Pons (tissue), 1 donor: ENCODE measurements at places on chromosomes 5 and 9.

- DNase-seq = no peak
These were observed 37.1 kb downstream of the PRDM6 start for GRCh38 chr5:123125962-123126732.

DNA sequence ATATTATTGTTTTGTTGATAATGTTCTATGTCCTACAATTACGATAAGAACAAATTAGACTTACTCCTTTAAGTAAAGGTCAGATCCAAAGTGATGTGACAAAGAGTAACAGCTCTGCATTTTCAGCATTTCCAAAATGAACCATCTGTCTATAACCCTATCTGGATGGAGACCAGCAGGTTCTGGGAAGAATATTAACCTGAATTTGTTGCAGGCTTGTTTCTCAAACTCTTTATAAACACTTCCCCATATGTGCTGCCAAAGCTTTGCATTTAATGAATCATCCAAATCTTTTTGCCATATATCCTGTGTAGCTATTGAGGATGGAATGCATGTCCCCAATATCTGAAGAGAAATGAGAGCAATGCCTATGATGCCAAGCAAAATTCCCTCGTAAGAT, 198.9 kb upstream of the SLC27A6 start:
- no peak for DNase-seq

DNA sequence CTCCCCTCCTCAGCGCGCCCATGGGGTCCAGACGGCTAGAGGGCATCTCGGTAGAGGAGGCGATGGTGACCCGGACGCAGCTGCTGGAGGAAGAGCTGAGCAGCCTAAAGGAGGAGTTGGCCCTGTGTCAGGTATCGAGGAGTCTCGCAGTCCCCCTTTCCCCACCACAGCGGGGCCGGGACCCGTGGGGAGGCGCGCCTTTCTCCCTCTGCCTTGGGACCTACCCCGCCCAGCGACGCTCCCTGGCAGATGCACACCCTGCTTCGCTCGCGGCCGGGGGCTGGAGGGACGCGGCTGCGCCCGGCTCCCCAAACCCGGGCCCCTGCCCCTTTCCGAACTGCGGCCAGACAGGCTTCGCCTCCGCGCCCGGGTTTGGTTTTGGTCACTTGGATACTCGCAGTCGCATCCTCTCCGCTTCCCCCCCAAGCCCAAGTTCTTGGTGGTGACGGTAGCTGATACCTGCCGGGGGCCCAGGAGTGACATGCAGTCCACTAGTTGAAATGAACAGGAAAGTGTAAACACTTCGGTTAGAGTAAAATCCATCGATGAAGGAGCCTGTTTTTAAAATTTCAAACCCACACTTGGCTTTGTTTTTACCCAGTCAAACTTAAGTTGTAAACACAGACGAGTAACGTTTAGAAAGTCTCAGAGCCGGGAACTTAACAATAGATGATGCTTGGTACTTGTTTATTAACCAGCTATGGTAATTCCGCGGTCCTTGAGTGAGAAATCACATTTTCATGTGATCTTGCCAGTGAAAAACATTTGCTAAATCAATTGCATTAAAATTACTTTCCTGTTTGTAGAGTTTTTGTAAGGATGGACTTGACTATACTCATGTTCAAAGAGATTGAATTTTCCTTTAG, 688 bp downstream of the CNTLN start:
- DNase-seq = peak; percentile 35

- no peak for DNase-seq
These were observed 99.2 kb upstream of the C6 start for GRCh38 chr5:41312478-41313060.

DNA sequence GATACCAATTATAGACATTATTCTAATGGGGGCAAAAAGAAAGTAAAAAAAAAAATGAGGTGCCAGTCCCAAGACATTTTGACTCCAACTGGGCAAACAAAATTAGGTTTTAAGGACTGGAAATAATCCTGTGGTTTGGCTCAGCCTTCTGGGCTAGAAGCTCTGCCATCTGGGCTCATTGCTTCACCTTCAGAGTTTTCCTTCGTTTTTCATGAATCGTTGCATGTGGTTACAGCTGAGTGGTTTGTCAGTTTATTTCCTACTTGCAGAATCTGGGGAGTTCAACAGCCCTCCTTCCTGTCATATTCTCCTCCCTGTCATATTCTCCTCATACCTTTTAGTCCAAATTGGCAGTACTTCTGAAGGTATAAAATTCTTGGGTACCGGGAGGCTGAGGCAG, 12.0 kb downstream of the UGT3A2 start:
- no peak for DNase-seq

DNA sequence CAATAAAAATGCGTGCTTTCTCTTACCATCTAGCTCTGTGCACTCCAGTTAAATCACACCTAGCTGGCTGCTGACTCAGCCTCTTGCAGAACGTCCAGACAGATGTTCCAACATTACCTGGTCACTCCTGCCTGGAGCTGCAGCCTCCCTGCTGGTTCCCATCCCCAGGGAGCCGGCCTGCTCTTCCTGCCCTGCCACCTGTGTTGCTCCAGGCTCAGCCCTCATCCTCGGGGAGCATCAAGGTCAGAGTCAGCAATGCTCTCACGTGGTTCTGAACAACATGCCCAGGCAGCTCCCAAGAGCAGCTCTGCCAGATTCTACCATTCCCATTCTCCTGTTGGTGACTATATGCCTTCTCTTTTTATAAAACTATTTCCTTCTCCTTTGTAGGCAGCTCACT, 81.3 kb downstream of the GADD45G start:
- DNase-seq = no peak

DNA sequence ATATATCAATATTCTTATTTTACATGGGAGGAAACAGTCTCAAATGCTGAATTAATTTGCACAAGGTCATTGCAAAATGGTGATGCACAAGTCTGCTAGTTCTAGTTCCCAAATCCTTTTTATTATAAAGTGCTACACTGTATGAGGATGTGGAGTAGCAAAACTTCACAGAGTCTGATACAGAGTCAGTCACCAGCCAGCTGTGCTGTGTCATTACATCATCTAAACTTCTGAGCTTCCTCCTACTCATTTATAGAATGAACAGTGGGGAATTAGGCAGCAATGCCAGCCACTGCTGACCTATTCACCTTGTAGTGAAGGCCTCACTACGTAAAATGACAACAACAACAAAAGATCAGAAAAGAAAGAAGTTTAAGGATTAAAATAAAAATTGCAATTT, 357.8 kb downstream of the TMEM167A start:
- DNase-seq = no peak

- no peak for DNase-seq
These were observed 86.1 kb downstream of the ZNF354C start for GRCh38 chr5:179146277-179146676.

DNA sequence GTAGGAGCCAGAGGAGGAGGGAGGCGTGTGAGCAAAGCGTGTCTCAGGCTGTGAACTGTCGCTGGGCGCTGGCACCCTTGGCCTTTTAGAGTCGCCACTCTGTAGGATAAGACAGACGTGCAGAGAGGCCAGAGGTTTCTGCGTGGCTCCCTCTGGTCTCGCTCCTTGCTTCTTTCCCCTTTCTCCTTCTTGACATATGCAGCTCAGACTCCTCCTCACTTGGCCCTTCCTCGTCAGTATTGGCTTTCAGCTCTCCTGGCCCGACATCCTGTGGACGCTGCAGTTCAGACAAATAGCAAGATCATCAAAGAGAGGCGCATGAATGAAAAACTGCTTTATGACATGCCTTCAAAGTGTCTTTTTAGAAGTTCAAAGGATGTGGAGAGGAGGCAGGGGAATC, 116.8 kb upstream of the SPRY4 start:
- no peak for DNase-seq

DNA sequence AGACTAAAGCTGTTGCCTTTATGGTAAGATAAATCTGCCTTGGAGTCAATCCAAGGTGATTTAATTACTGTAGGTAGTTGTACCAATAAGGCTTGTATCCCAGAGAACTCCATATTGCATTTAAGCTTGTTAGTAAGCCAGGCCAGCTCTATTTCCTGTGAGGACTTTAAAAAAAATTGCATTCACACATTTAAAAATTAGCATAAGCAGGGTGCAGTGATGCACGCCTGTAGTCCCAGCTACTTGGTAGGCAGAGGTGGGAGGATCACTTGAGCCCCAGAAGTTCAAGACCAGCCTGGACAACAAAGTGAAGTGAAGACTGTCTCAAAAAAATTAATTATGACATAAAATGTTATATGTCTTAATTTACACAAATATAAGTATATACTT, 28.7 kb upstream of the ABL1 start:
- DNase-seq = no peak

DNA sequence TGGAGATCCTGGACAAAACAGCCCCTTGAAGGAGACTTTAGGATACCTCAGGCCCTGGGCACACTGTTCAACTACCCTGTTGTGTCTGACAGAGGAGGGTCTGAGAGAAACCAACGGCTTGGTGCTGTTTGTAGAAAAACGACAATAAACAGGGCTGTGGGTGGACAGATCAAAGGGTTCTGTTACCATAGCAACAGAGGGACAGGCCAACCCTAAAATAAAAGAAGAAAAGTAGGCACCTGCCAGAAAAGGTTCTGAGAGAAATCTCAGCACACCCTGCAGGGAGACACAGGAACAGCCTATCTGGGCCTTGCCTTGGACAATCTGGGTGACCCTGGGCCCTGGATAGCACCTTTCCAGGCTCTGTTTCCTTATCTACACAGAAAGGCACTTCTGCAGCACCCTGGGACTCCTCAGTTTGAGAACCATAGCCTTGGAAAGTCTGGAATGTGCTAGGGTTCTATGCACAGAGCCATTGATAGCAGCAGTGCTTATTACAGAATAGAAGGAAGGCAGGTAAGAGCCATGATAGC, 104.8 kb upstream of the TBC1D2 start:
- no peak for DNase-seq

DNA sequence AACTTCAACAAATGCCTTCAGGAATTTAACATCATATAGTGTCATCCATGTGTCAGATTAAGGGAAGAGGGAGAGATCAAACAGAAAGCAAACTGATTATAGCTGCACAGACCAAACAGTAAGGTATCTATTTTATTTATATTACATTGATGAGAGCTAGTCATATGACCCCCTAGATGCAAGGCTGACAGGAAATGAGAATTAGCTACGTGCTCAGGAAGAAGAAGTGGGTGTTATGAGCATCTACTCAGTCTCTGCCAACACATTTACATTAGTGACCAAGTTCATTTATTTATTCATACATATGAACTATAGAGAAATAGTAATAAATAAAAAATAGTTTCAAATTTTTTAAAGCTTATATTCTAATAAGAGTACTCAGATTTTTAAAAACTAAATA, 787.3 kb downstream of the KCTD16 start:
- no peak for DNase-seq
